ENCODE measurements at places on chromosomes 6 and 20.

- no peak for DNase-seq
Measured at GRCh38 chr6:13538084-13538483, 36.3 kb upstream of the SIRT5 start.

DNA sequence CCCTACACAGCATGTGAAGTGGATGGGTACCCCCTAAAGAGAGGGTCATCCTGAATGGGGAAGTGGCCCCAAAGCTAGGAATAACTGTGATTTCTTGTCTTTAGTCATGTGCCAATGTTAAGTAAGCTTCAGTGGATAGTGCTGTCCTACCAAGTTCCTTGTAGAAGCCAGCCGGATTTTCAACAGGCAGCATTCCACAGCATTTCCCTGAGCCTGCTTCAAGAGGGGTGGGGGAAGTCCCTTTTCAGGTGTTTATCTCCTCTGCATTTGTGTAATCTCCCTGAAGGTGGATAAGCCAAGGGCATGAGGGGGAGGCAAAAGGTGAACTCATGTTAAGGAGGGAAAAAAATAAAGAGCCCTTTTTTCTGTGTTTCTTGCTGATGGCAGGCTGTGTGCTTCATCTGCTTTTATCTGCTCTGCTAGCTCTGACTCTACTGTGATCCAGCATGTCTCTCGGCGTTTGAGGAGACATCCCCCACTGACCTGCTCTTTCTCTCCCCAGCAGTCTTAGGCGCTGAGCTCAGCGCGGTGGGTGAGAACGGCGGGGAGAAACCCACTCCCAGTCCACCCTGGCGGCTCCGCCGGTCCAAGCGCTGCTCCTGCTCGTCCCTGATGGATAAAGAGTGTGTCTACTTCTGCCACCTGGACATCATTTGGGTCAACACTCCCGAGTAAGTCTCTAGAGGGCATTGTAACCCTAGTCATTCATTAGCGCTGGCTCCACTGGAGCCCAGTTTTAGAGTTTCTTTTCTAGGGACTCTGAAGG is 1.9 kb downstream of the EDN1 start:
- no peak for DNase-seq

DNA sequence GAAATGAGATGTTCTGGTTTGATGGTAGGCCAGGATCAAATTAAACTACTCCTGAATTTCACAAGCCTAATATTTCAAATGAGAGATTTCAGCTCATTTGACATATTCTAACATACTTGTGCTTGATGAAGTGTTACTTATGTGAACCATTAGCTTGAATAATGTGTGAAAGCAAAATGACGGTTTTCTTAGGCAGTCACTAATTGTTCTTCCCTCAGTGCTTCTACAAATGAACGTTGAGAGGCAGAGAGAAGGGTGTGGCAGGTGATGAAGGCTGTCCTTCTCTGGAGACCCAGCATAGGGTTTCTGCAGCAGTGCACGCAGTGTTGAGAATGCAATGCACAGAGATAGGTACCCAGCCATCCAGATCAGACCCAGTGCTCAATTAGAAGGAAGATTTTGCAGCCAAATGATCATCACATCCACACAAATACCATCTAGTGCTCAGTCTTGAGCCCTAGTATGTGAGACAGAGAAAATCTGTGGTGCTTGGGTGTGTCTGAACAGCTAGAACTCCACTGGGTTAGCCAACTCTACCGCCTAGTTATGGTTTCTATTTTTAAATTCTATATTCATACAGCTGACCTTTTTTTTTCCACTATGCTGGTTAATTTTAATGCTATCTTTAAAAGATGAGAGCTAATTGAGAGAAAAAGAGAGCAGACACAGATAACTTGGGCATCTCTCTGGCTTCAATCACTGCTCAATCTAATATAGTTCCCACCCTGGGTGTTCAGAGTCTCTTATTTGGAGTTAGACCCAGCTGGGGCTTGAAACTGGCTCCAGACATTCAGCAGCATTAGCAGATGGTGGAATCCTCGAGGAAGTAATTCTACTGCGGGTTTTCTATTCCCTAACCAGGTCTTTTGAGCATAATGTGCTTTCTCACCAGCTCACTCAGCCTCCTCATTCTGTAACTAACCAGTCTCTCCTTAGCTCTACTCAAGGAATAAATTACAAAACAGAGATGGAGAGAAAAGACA is 4.4 kb upstream of the MYLIP start:
- DNase-seq = no peak

DNA sequence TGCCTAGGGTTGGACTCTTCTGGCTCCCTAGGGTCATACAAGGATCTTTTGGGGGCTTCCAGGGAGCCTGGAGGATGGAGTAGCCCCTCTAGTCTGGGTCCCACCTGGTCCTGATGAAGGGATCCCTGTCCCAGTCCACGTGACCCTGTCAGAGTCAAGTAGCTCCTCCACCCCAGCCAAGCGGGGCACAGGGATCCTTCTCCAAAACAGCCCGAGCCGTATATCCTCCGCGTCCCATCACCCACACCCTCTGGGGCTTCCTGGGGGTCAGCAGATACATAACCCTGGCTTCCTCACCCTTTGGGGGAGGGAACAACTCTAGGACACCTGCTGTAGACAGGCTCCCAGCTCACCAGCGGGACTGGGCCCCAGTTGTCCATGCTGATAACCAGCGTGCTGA is 28.0 kb downstream of the BPIFB1 start:
- DNase-seq = no peak

DNA sequence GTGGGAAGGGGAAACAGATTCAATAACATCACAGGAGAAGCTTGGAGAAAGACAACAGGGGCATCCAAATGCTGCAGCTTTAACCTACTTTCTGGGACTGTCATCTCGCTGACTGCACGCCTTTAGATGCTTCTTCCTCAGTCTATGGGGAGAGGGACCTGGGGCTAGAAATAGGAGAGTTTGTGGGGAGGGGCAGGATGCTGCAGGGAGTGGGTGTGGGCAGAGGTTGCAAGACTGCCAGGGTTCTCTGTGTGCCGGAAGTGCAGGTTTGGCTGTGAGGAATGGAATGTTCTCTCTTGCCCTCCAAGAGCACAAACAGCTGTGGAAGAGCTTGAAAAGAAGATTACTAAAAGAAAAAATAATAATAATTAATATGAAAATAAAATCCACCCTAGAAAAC is 93.2 kb downstream of the FOXO3 start:
- no peak for DNase-seq

DNA sequence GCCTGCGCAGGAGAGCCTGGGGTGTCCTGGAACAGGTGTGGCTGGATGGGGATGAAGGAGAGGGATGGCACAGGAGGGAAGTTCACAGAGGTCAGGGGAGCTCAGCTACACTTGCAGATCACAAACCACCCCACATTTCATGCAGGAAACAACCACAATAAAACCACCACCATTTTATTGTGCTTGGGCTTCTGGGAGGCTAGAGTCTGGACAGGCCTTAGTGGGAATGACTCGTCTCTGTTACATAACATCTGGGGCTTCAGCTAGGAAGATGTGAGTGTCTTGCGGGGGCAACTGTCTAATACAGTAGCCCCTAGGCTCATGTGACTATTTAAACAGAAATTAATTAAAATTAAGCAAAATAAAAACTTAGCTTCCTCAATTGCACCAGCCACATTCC is 33.4 kb downstream of the SNX5 start:
- no peak for DNase-seq

- no peak for DNase-seq
Measured at GRCh38 chr6:13294499-13295069, 33.8 kb downstream of the TBC1D7 start.

DNA sequence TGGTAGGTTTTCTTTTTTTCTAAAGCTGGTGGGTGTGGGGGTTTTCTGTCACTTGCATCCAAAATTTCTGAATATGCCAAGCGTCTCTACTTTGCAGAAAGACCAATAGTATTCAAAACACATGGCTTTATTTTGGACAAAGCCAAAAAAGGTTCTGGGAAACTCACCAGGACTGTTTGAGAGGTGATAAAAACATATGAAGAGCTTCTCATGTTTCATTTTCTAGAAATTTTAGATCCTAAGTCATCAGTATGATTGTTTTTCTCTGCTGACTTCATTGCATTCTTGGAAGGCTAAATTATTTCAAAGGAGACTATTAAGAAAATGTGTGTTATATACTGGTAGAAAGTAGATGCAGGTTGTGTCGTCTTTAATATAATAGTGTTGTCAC is 51.3 kb downstream of the GCLC start:
- DNase-seq = no peak

- no peak for DNase-seq
Measured at GRCh38 chr6:170032197-170032596, 258.7 kb downstream of the DLL1 start.

DNA sequence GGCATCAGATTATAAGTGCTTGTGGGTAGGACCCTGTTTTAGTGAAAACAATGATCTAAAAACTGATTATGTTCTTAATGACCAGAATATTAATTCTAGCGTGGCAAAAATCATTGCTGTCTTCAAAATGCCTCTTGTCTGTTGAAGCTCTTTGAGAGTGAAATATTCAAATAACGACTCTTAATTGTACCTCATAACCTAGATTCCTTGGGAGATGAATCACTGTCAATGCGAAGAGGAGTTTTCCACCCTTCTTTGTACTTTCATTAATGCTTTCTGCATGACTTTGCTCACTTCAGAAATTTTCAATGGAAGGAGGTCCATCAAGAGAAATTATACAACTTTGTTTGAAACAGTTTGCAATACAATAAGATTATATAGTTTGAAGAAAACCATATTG is 71.5 kb downstream of the CRYBG1 start:
- no peak for DNase-seq

DNA sequence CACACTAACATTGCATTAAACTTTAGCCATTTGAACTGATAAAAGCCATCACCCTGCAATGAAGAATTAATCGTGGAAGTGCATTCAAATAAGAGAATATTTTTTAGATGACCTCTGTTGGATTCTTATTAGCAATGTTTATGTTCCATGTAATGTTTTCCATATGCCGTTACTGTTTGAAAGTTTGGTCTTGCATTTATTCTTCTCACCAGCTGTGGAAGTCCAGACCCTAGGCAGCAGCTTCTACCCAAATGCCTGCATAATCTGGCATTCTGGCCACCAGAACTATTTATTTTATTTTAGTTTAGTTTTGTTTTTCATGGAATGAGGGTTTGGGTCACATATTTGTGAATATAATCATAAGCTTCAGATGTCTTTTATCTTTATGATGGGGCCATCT is 140.4 kb downstream of the SAMD5 start:
- DNase-seq = no peak

- DNase-seq = no peak
Measured at GRCh38 chr6:7401075-7401474, 11.5 kb downstream of the RIOK1 start.

GRCh38 chr6:5809450-5809849 is 197.3 kb downstream of the NRN1 start:
- no peak for DNase-seq

GRCh38 chr6:81838724-81839426 is 86.4 kb upstream of the TENT5A start:
- DNase-seq = no peak

GRCh38 chr20:4371623-4372251 is 350.0 kb upstream of the PRND start:
- no peak for DNase-seq

DNA sequence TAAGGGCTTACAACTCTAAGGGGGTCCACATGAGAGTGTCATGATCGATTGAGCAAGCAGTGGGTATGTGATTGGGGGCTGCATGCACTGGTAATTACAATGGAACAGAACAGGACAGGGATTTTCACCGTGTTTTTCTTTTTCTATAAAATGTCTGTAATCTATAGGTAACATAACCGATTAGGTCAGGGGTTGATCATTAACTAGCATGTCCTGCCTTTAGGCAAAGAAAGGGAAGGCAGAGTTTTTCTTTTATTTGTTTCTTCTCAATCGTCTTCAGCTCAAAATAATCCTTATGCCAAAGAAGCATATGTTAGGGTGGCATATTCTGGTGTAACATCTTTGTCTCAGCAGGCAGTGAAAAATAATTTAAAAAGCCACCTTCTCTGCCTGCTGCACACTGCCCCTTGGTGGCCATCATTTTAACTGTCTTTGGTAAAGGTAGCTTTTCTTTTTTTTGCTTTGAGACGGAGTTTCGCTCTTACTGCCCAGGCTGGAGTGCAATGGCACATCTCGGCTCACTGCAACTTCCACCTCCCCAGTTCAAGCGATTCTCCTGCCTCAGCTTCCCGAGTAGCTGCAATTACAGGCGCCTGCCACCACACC is 9.7 kb upstream of the CEP43 start:
- DNase-seq = peak; percentile 18

DNA sequence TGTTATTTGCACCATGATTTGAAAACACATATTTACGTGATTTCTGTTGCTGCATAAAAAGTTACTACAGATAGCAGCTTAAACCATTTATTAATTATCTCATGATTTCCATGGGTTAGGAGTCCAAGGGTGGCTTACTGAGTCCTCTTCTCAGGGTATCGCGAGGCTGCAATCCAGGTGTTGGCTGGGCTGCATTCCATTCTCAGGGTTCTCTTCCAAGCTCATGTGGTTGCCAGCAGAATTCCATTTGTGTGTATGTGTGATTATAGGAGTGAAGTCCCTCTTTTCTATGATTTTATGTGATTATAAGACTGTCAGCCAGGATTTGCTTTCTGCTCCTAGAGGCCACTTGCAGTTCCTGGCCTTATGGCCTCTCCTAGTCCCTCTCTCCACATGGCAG is 135.1 kb downstream of the FAM83B start:
- DNase-seq = no peak

- DNase-seq = no peak
Measured at GRCh38 chr6:97059473-97059872, 134.9 kb downstream of the KLHL32 start.

DNA sequence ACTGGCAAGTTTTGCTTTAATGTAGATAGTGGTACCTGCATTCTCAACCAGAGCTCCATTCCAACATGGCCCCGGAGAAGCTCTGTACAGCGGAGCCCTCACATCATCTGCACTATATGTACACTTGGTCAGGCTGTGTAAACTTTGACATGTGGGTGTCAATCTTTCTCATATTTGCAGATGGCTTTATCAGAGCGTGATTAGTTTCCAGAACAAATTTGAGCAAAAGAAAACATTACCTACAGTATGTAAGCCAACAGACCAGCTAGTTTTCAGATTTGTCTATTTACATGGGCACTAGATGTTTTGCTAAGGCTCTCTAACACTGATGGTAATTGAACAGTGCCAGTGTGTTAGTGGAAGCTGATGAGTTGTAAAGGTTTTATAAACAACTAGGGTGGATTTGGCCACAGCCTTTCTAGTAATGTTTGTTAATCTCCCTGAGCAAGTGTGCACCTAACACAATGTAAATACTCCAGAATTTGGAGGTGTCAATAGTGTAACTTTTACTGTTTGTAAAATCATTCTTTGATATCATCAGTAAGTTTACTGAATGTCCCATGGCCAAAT is 131.8 kb downstream of the FOXA2 start:
- no peak for DNase-seq

GRCh38 chr6:139904568-139904967 is 530.1 kb upstream of the CITED2 start:
- no peak for DNase-seq

DNA sequence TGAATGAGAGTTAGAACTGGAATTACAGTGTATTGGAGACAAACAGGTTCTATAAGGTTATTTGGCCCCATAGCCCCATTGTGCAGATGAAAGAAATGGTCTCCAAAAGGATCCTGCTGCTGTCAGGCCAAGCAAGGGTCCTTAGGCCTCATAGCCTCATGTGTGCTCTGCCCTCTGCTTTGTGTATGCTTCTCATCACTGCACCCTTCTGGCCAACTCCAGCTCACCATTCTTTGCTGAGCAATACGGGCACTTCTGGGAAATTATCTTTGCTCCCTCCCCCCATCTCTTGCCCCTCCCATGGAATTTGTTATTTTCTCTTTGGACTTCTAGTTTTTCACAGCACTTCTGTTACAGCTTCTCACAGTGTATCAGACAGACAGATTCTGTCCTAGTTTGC is 298.8 kb downstream of the FOXA2 start:
- no peak for DNase-seq

- DNase-seq = no peak
Measured at GRCh38 chr6:20483887-20484497, 50.3 kb upstream of the CDKAL1 start.
